Heart left ventricle (tissue), 16 donors: ENCODE measurements at places on chromosomes 6 and 20. TPM values are rescaled to one million over a fixed set of nuclear protein-coding genes. Genes with fewer than 3 reads are reported as not detected.

The BTN3A1 gene
- 4.1 TPM for total RNA-seq

The TMEM151B gene
- 0.39 TPM for total RNA-seq

The LY6G5C gene
- 3.1 TPM for total RNA-seq

The HLA-DRB5 gene
- 46.6 TPM for total RNA-seq

The PHACTR2 gene
- 67.9 TPM for total RNA-seq

The PPP1R3G gene
- total RNA-seq: 12.2 TPM

The TRIM40 gene
- not detected for total RNA-seq

The SNX21 gene
- total RNA-seq: 21.4 TPM

The WFDC10B gene
- not detected for total RNA-seq

The RRAGD gene
- 82.5 TPM for total RNA-seq

The SRMS gene
- total RNA-seq: not detected
